Fibroblast of skin of left biceps (primary cell): ENCODE measurements at places on chromosomes 3 and 15.

DNA sequence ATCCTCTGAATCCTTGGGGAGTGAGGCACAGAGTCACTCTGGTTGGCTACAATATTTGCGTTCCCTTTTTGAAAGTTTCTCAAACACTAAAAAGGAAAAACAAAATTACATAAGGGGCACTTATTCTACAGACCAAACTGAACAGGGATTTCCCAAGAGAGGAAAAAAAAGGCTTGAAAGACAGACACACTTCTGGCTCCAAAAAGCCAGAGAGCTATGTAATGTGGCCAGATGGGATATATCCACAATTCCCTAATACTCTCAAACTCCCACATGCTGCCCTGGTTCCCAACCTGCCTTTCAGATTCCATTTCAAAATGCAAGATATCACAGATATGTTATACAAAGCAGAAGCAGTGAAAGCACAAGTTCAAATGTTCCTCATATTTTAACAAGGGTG, 1.6 kb downstream of the FRMD4B start:
- no peak for DNase-seq

DNA sequence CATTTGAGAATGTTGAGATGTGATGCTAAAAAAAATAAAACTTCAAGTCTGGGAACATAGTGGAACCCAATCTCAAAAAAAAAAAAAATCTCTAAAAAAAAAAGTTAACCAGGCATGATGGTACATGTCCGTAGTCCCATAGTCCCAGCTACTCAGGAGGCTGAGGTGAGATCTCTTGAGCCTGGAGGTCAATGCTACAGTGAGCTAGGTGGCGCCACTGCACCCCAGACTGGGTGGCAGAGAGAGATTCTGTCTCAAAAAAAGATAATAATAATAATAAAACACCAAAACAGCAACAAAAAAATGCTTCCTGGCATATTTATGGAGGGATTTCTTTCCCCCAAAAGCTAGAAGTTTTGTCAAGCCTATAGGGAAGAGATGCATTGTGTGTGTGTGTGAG, 361.6 kb downstream of the ROBO1 start:
- DNase-seq, result no peak

GRCh38 chr15:73838831-73839426, 34.4 kb upstream of the TBC1D21 start:
- DNase-seq, result no peak

- DNase-seq, result no peak
Measured at GRCh38 chr3:134104031-134104430, 74.3 kb upstream of the SLCO2A1 start.

GRCh38 chr15:46955576-46955975, 761.7 kb upstream of the SEMA6D start:
- no peak for DNase-seq

DNA sequence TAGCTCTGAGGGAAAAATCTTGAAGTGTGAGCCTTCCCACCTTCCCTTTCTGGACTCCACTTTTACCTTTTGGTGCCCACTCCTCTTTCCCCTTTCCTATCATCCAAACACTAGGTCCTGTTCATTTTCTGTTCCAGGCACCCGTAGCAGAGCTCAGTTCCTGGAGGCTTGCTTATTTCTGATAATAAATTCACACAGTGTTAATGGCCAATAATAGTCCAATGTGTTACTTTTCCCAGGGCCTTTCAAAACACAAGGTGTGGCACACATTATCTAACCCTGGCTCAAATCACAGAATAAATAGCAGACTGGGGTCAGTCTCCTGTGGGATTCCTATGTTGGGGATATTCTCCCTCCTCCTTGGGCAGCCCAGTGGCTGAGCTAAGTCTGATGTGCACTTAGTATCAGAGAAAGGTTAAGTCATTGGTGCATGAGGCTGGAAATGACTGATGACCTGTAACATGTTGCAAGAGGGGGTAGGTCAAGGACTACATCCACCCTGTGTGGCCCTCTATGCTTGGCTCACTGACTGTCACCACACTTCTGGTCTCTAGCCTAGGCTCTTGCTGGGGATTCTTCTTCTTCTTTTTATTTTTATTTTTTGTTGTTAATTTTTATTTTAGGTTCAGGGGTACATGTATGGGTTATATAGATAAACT, 43.7 kb upstream of the ROPN1 start:
- no peak for DNase-seq

GRCh38 chr3:156216852-156217251, 96.5 kb downstream of the KCNAB1 start:
- DNase-seq, result no peak

GRCh38 chr15:58686286-58686685, 63.2 kb downstream of the ADAM10 start:
- no peak for DNase-seq

- DNase-seq, result no peak
Measured at GRCh38 chr3:17354341-17354740, 388.1 kb downstream of the TBC1D5 start.

DNA sequence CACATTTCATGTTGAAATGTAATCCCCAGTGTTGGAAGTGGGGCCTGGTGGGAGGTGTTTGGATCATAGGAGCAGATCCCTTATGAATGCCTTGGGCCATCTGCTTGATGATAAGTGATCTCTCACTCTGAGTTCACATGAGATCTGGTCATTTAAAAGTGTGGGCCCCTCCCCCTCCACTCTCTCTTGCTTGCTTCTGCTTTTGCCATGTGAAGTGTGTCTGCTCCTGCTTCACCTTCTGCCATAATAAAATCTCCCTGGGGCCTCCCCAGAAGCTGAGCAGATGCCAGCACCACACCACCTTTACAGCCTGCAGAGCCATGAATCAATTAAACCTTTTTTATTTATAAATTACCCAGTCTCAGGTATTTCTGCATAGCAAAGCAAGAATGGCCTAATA, 14.2 kb upstream of the CD200R1L start:
- DNase-seq, result no peak

DNA sequence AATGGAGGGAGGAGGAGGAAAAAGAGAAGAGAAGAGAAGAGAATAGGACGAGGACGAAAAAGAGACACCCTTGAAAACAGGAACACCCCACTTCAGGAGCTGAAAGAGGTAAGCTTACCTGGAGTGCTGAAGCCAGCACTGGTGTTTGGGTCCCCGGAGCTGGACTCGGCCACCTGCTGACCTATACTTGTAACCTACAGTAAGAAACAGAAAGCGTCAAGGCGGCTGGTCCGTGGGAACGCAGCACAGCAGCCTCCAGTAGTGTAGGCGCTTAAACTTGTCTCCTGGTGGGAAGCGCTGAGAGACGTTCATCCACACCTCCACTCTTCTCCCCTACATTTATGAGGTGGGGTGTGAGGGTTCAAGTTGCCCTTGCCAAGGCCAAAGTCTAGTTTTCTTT, 141.0 kb downstream of the NSMCE3 start:
- no peak for DNase-seq

GRCh38 chr3:99253963-99254355, 352.5 kb upstream of the DCBLD2 start:
- DNase-seq, result no peak

DNA sequence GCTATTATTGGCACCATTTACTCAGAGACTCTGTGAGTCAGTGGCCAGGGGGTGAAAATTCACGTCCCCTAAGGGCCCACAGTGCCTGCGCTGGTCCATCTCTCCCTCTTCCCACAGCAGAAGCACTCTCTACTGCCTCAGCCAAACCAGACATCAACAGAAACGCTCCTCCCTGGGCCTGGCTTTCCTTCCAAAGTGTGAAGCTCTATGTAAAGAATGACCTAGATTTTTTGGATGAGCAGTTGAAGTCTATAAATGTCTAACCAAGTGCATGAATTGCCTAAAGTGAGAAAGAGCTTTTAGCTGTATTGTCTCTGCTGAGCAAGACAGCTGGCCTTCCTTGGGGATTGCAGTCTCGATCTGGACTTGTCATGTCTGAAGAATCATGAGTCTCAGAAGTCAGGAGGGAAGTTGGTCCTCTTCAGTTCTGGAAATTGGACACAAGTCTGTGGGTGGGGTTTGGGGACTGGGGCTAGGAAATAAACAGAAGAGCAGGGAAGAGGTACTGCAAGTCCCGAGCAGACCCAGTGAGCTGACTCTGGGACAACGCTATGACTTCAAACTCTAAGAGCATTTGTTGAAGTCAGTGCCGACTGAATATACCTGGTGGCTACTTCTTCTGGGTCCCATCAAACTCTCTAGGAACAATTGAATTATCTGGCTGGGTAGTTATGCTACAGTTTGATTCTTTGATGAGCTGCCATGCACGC, 29.0 kb downstream of the RASGRP1 start:
- DNase-seq, result no peak

DNA sequence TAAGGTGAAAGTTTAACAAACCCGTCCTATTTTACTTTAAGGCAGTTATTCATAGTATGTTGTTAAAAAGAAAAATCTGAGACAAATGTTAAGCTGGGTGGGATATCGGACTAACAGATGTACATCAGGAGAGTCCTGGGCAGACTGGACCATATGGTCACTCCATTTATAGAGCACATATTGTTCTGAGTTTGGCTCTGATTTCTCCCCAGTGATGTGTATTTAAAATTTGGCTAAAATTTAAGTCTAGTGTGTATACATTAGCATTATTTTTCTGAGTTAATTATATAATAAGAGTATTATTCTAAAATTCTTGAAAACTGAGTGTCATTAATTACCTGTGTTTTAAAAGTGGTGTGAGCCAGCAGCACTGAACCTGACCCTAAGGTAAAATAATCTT, 6.1 kb downstream of the GMPS start:
- no peak for DNase-seq

GRCh38 chr3:190738636-190739155, 123.8 kb downstream of the GMNC start:
- DNase-seq, result no peak

- DNase-seq, result peak; percentile 72
Measured at GRCh38 chr3:151795276-151795675, 18.6 kb upstream of the AADAC start.

DNA sequence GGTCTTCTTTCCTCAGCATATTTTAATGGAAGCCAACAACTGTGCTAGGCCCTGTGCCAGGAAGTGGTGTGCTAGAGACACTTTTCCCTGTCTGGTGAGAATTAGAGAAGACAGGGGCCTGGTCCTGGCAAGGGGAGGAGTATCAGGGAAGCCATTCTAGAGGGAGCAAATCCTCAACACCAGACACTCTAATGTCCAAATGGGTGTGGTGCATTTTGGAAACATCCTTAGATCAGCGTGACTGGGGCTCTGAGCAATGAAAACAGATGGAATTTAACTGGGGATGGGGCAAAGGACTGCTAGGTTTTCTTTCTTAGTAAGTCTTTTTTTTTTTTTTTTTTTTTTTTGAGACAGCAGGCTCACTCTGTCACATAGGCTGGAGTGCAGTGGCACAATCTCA, 7.7 kb upstream of the VPS18 start:
- DNase-seq, result no peak

DNA sequence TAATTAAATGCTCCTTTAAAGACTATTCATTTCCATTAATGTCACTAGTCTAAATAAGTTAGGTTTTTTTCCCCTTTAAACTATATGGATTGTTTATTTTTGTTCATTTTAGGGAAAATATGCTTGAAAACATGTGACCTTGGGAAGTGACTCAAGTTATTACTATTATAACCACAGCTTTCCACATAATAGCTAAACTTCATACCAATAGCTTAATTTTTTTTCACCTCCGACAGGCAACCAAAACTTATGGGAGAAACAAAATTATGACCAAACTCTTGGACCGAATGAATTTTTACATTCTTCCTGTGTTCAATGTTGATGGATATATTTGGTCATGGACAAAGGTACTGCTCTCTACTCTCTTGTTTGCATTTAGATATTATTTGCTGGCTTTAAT, 16.2 kb downstream of the CPA3 start:
- peak; percentile 35 for DNase-seq

GRCh38 chr15:55499151-55499550, 8.9 kb downstream of the DNAAF4 start:
- no peak for DNase-seq

DNA sequence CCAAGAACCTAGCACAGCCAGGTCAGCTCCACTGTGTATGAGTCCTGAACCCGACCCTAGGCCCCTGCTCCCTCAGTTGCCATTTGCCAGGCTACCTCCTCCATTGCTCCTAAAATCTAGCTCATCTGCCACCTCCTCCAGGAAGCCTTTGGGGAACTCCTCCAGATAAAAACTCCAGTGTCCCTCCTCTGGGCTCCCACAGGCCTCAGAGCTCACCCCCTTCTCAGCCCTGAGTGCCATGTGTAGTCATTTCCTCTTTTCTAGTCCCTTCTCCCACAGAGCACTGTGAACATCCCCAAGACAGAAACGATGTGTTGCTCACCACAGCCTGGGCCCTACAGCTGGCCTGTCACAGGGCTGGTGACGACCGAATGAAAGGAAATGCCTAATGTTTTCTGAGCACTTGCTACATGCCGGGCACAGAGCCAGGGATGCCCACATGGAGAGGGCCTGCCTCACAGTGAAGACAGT, 61.0 kb downstream of the IQSEC1 start:
- no peak for DNase-seq

DNA sequence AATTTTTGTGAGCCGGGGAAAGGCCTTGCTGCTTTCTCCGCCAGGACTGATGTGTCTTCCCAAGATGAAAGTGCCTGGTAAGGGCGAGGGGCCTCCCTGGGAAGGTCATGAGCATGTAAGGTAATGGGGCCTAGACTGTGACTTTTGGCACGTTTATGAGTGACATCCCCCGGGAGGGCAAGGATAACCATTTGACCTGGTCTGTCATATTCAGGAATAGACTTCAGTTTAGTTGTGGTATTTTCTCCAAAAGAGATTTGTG, 631 bp upstream of the CNBP start:
- no peak for DNase-seq

DNA sequence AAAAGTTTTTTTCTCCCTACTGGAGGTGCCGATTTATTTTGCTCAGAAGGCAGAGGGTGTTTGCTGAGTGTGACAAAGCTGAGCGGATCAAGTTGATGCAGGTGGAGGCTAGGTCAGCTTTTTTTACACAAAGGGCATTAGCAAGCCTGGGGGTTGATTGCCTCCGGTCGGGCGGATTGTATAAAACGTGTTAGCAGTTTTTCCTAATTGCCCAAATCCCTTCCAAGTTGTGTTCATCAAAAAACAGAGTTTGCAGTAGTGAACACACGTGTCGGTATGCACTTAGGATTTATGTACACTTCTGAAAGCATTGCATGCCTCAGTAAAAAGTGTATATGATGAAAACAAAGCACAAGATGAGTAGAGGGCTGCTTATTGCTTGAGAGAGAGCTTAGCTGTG, 2.6 kb downstream of the GPR160 start:
- DNase-seq, result no peak

- DNase-seq, result no peak
Measured at GRCh38 chr15:87591582-87591981, 665.0 kb downstream of the NTRK3 start.

DNA sequence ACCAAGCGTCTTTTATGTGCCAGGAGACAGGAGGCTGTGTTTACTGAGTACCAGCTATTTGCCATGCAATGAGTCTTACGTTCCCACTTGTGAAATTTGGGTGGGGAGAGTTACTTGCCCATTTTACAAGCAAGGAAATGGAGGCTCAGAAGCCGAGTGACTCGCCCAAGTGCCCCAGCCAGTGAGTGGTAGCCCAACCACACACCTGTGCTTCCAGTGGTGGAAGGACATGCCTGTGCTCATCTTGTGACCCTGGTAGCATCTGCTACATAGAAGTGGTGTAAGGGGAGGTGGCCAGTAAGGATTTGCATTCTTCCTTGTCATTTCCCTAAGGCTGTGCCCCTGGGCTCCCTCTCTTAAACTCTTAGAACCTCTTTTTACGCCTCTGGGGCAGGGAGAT, 49.3 kb downstream of the FBLN2 start:
- no peak for DNase-seq

- no peak for DNase-seq
Measured at GRCh38 chr3:66397745-66398144, 103.1 kb downstream of the LRIG1 start.

- DNase-seq, result peak; percentile 89
Measured at GRCh38 chr3:70849911-70850699, 537.7 kb upstream of the MDFIC2 start.

- DNase-seq, result no peak
Measured at GRCh38 chr3:60229502-60229901, 1021.8 kb downstream of the FHIT start.
